ENCODE measurements at places on chromosomes 5 and 9.

DNA sequence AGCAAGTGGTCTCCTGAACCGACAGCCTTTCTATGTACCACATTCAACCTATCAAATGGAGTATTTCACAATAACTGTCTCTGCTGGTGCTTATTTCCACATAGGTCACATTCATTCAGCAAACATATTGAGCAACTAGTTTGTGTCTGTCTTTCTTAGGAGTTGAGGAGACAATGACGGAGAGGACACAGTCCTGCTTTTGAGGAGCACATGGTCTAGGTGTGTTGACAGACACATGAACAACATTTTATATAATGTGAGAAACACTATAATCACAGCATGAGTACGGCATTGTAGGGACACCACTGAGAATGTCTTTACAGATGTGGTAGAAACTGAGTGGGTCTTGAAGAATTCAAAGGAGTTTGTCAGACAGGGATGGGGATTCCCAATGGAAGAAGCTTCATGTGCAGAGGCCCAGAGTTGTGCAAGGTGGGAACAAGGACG lies 28.5 kb downstream of the NFIL3 start:
- DNase-seq, result no peak

GRCh38 chr5:118554981-118555380 lies 433.4 kb downstream of the DTWD2 start:
- no peak for DNase-seq

DNA sequence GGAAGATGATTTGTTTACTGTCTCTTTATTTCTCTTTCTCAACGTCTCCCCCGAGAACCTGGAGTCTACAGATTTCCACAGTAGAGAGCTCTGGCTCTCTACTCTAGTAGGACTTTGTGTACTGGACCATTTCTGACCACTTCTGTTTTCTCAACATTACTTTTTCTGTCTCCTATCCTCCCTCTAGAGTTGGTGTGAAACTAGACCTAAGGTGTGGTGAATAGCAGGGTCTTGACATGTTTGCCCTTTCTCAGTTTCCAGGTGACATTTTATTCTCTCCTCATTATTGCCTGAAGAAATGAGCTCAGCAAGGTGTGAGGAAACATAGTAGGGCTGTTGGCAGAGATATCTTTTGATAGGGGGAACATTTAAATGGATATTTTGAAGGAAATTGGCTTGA lies 62.1 kb upstream of the IL6ST start:
- DNase-seq, result no peak

GRCh38 chr5:172754596-172755356 lies 16.2 kb downstream of the DUSP1 start:
- DNase-seq, result no peak

DNA sequence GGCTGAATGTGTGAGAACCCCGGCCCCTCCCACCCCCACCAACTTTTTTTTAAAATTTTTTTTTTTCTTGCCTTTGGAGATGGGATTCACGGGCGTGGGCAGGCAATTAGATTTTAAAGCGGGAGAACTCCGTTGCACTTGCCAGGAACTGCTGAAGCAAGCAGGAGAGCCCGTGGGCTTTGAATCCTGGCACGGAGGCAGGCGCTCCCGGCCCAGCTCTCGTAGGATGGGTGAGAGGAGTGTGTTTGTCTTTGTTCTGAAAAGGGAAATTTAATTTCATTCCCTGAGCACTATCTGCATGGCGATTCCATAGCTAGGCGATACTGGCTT lies 54.3 kb upstream of the BOD1 start:
- no peak for DNase-seq

- no peak for DNase-seq
Measured at GRCh38 chr5:38871058-38871605, 25.3 kb downstream of the OSMR start.
